ENCODE measurements at places on chromosomes 7 and 10.
A peak's percentile ranks its signal among the peaks of the same experiment; 100 is the strongest.

DNA sequence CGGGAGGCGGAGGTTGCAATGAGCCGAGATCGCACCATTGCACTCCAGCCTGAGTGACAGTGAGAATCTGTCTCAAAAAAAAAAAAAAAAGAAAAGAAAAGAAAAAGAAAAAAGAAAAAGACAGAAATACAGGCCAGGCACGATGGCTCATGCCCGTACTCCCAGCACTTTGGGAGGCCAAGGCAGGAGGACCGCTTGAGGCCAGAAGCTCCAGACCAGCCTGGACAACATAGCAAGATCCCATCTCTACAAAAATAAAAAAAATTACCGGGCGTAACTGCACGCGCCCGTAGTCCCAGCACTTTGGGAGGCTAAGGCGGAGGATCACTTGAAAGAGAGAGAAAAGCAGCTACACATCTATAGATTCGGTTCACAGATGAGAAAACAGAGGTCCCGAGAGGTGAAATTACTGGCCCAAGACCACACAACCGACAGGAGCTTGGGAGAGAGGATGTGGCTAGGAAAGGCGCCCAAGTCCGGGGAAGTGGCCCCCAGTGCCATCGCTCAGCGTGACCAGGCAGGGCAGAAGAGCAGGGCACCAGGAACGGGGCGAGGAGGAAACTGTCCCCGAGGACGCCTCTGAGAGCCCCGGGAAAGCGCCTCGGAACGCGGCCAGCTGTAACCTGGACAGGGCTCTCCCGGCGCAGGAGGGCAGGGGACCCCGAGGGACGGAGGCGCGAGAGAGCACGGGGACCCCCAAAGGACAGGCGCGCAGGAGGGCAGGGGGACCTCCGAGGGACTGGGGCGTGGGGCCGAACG is 612 bp downstream of the SNX8 start:
- peak; percentile 4 for DNase-seq

DNA sequence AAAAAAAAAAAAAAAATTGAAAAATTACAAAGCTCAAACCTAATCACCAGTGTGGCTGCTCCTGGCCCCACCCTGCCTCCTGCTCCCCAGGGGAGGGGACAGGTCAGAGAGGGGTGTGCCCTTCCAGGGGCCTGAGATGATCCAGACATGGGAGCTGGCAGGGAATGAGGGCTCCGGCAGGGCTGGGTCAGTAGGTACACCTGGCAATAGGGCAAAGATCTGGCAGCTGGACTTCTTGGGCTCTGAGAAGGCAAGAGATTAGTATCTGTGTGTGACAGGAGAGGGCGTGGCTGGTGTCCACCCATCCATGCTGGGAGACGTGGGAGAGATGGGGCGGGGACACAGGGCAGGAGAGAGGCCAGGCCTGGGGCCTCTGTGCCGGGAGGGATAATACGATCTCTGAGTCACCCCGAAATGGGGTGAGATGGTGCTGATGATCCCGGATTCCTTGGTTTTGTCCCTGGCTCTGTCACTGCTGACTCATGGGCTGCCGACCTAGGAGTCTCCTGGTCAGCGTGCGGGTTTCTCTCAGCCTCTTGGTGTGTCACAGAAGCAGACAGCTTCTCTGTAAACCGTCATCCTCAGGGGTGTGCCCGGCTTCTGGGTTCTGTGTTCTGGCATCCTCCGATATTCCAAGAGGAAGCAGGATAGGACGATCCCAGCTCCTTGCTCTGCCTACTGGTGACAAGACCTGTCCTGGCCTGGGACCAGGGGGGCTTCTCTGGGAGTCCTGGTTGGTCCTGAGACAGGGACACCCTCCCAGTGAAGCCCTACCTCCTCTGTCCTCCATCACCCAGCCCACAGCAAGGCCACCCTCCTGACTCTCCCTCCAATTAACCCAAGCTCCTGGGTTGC is 8.2 kb upstream of the CLDN4 start:
- DNase-seq: no peak

DNA sequence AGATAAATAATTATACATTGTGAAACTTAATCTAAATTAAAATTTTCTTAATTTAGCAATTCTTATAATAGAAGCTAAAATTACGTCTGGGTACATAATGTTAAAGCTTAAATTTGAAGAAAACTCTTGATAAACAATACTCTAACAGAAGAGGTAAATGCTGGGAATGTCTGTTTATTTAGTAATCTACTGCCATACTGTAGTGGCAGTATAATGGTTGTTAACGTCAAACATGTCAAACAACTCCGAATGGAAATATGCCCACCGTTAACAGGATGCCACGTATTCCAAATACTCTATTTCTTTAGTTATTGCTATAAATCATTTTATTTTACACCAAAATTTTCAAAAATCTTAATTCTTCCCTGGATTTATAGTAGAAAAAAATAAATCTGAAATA is 40.0 kb upstream of the PTPN12 start:
- DNase-seq: no peak

GRCh38 chr7:371119-371778 is 81.3 kb downstream of the FOXL3 start:
- no peak for DNase-seq

- no peak for DNase-seq
Observed at GRCh38 chr7:110921595-110922151, 169.3 kb upstream of the LRRN3 start.

- no peak for DNase-seq
Observed at GRCh38 chr7:41125343-41125742, 577.5 kb downstream of the INHBA start.

DNA sequence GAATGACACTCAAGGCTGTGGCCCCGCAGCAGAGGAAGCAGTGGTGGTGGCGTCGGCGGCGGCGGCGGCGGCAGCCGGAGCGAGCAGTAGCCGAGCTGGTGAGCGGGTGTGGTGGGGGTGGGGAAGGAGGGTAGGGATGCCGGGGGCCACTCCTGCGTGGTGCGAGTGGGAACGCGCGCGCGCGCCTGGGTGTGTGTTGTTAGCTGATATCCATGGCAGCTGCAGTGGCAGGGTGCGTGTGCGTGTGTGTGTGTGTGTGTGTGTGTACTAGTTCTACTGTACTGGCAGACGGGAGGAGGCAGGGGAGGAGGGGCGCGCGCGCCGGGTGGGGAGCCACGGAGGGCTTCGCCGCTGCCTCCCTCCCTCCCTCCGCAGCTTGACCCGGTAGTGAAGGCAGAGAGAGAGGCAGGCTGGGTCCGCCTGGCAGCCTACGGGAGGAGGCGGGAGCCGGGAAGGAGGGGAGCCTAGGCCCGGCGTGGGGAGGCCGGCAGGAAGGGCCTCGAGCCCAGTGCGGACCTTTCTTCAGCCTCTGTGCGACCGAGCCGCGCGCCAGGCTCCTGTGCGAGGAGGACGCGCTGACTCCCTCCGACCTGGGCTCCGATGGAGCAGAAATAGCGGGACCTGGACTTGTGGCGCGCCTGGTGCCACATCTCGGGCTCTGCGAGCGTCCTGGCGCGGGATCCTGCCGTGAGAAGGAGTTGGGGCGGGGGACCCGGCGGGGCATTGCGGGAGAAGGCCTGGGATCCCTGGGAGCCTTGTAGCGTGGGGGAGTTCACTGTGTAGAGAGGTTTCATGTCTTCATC is at the start of gene MAGI2:
Gene MAGI2 (minus strand): TSS at position 110 of the 803 bp plus-strand sequence. CDS start 347 bp downstream, outside the sequence.
- DNase-seq: no peak

DNA sequence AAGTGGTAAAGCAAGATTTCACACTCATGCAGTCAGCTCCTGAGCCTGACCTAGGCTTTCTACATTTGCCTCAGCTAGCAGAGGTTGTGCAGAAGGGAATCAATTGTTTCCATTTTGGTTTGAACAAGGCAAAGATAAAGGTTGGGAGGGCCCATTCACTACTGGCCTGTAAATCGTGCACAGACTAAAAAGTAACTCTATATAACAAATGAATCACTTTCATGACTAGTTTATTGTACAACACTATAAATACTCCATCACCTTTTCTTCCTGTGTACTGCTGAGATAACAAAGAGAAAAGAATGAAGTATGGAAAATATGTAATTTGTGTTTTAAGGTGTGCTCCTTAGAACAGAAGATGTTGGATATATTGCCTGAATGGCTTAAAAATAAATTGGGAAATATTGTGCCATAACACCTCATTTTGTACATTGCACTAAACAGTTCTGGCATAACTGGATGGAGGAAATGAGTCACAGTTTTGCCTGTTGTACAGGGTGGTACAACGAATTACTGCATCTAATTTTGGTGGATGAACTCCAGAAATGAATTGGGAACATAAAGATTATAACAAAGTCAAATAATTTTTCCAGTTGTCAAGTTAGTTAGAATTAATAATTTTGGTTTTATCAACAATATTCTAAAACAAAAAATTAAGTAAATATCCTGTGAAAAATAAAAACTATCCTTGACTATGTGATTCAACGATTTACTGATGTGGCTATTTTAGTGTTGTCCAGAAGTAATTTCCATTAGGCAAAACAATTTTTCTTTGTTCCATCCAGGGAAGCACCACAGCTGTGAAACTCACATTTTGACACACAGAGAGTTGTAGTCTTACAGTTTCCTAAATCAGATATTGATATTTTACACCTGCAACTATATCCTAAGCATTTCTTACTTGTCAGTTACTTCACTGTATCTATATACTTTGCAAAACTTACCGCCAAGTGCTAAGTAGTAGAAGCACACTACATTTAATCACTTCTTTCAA is 18.0 kb downstream of the SEMA3C start:
- DNase-seq: no peak

DNA sequence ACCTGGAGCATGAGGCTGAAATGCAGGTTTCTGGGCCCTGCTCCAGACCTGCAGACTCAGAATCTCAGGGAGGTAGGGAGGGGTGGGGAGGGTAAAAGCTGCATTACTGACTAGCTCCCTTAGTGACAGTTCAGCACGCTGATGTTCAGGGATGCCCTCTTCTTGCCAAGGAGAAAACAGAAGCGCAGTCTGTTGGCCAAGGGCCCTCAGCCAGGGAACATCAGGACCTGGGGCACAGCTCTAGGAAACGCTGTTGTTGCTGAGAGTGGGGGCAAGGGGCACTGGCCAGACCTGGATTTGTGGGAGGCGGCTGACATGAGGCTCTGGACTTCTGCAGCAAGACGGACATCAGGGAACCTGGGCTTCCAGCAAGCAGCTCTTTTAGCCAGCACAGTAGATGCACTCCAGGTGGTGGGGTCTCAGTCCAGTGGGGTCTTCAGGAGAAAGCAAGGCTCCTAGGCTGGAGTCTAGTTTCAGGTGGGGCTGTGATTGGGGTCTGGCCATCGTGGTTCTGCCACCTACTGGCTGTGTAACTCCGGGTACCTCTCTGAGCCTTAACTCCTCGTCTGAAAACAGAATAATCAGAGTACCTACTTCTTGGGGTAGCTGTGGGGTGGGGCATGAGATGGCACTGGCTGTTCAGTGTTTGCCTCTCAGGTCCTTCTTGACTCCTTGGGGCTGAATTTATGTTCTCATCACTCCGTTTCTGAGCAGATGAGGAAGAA is 72.9 kb upstream of the PRLHR start:
- no peak for DNase-seq

- no peak for DNase-seq
Observed at GRCh38 chr10:58930500-58930899, 245.9 kb upstream of the PHYHIPL start.

DNA sequence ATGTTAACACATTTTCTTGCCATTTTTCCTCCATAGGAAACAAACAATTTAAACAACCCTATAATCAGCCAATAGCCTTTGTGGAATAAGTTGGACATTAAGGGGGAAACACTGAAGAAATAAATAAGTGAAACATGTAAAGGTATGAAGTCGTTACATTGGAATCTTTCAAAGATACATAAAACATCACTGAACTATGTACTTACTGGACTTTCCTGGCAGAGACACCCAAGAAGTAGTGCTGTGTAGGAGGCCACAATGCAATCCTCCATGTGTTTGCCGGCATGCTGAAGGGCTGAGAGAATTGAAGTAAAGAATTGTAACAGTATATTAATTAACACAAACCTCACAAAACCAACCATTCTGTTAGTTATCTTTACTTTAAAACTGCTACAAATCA is 76.5 kb upstream of the GRID1 start:
- DNase-seq: no peak

- DNase-seq: no peak
Observed at GRCh38 chr10:11931038-11931437, 107.9 kb downstream of the PROSER2 start.

DNA sequence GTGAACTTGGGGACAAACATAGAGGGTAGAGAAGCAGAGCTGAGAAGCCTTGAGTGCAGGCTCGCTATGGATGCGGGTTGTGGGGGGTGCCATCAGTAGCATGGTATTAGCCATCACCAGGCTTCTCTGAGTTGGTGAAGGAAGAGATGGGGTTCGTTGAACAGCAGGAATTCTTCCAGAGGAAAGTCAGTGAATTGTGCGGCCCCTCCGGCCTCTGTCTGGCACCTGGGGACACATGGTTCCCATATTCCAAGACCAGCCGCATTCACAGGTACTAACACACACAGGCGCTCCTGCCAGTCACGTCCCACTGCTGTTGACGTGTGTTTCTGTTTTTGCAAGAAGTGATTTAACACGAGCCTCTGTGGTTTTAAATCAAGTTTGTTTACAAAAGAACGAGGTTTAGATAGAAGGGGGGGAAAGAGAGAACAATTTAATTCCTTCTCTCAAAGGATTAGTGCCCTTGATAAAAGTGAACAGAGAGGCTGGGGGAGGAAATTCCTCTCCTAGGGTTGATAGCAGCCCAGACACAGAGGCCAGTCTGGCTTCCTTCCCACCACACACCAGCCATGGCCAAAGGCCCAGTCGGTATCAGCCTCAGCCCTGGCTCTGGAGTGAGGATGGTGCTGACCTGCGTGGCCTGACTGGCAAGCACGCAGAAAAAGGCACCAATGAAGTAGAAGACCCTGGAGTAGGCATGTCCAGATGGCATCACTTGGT is 252.6 kb upstream of the IGFBP3 start:
- no peak for DNase-seq

DNA sequence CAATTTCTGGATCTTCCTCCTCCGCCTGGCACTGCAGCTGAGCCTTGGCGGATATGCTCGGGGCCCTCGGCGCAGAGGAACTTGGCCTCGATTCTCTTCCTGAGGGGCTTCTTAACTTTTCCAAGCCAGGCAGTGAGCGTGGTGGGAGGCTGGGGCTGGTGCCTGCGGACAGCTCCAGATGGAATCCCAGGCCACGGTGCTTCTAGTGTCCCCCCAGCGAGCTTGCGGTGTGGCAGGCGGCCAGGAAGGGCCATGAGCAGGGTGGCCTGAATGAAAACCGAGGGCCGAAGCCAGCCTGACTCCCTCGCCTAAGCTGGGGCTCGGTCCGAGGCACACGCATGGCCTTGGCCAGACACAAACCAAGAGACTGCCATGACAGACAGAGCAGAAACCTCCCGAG is 31.3 kb downstream of the RCC1L start:
- no peak for DNase-seq

- no peak for DNase-seq
Observed at GRCh38 chr7:24978843-24979469, 1.0 kb downstream of the OSBPL3 start.

Data from stimulated activated CD8-positive, alpha-beta memory T cell treated with anti-CD3 and anti-CD28 coated beads, Interleukin-15, amount 100 ng/mL, for 1 hour (primary cell).